Motor neuron (in vitro differentiated cells): ENCODE measurements at places on chromosomes 5 and 9.

GRCh38 chr9:14396171-14396570 is 82.2 kb upstream of the NFIB start:
- no peak for ATAC-seq

GRCh38 chr5:135426102-135427082 is 20.8 kb downstream of the DCANP1 start:
- ATAC-seq, result no peak

DNA sequence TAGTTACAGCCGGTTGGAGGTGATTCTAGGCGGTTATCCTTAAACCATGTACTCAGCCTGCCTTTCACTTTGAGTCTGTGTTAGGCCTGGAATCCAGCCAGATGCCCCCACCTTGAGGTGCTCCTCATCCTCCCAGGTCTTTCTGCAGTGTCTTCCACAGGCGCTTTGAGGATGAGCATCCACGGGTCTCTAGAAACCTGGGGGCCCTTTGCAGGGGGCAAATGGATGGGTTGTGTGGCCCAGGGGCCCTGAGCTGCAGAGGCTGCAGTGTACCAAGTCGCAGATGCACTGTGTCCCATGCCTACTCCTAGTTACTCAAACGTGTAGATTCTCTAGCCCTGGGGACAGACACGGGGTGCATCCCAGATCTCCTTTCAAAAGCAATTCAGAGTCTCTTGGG is 242.1 kb upstream of the IRX1 start:
- ATAC-seq, result no peak

DNA sequence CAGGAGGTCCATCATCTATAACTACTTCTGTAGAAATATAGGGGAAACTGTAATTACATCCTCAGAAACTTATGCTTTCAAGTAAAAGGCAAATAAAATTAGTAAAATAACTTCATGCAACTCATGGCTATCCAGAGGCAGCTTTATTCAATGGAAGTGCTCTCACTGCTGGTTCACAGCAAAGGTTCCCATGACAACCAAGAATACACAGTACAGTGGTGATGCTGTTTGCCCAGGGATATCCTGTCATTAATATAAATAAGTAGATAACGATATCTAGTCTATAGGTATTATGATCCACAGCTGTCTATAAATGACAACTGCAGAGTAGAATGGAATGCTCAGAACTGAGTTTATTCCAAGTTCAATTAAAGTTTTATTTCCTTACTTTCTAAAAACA is 390.3 kb downstream of the PDE4D start:
- ATAC-seq, result peak; percentile 89

DNA sequence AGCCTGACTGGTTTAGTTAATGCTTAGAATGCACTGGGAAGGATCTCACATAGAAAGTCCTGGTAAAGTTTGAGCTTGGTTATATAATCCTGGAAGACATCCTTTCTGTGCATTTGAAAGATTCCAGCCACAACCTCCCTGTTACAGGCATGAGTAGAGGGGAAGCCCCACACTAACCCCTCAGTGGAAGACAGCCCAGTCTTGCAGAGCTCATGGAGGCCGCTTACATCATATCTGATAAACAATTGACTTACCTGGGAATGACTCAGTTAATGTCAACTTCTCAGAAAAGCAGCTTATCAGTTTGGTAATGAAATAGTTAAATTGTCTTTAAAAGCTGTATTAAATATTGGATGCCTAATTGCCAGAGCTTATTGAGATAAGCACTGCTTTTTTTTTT is 28.1 kb upstream of the PDE8B start:
- ATAC-seq, result no peak

GRCh38 chr5:52582313-52582712 is 205.4 kb upstream of the ITGA1 start:
- no peak for ATAC-seq

- ATAC-seq, result peak; percentile 35
These were observed 198.9 kb downstream of the TSSK1B start for GRCh38 chr5:113235884-113236283.
